Nephron progenitor cell (in vitro differentiated cells): ENCODE measurements at places on chromosomes 7 and 10.

DNA sequence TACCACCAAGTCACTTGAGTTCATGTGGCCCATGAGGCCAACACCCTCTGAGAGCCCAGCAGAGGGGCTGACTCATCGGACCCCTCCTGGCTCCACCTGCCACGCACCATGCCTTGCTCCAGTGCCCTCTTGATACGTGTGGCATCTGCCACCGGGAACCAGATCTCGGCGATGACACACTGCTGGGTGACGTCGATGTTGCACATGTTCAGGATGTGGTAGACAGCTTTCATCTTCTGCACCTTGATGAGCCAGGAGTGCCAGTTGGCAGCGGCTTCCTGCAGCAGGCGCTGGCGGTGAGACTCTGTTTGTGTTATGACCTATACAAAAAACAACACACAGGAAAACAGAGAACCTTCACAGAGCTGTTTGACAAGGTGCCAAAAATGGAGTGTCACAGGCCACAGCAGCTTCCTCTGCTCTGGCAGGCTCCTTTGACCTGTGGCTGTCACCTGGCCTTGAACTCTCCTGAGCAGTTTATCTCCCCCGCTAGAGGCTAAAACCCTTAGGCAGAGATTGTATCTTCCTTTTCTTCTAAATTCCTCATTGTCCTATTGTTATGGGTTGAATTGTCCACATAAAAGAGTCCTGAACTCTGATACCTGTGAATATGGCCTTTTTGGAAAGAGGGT lies 45.2 kb upstream of the TMEM213 start:
- DNase-seq, result no peak

GRCh38 chr10:79367426-79368189 lies 20.3 kb downstream of the PPIF start:
- no peak for DNase-seq

DNA sequence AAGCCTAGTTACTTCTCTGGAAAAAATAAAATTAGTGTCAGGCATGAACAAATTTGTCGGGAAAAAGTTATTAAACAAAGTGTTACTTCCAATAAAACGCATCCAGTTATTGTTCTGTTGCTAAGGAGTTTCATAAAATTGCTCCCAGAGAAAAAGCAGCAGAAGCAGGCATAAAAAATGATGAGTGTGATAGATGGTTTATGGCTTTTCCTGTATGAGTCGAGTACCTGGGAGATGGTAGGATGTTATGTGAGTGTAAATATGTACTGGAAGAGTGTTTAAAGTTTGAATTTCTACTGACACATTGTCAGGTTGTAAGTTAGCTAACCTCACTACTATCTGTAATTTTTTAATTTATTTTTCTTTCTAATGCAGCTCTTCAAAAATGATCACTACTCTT lies 390.7 kb downstream of the ARL4A start:
- no peak for DNase-seq

DNA sequence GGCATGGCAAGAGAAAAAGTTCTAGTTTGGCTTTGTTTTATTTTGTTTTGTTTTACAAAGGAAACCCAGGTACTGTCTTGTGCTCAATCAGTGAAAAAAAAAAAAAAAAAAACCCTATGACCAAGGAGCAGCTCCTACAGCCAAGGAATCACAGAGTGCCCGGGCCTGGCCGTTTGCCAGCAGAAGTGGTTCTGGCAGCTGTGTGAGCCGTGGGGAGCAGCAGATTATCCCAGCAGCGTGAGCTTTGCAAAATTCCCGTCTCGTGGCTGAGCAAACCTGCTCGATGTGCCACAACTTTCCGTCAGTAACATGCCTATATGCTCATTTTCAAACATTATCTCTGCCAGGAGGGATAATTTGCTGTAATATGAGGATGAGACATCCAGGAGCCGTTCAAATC lies 293.7 kb downstream of the POU6F2 start:
- no peak for DNase-seq

- peak; percentile 37 for DNase-seq
These were observed 166.8 kb downstream of the IQUB start for GRCh38 chr7:123367484-123368122.

DNA sequence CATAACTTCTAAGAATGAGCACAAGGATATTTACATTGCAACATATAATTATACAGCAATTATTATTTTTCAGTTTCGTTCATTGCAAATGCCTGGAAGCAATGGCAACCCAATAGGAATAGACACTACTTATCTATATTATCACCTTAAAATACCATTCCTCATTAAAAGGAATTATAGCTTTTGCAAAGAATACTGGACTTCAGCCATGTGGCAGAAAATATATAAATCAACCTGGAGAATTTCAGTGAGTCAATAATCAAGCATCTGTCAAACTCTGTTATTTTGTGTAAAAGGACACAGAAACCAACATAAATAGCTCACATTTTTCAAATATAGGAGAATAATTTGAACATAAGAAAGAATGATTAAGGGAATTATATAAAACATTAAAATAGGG lies 96.1 kb upstream of the SEMA3C start:
- no peak for DNase-seq

- DNase-seq, result no peak
These were observed 256.5 kb downstream of the FRMD4A start for GRCh38 chr10:14074062-14074884.

GRCh38 chr7:117087639-117088396 lies 134.5 kb downstream of the ST7 start:
- DNase-seq, result no peak
